ENCODE measurements at places on chromosomes 4 and X.
A peak's percentile ranks its signal among the peaks of the same experiment; 100 is the strongest.

GRCh38 chr4:90888571-90888970, 761.4 kb downstream of the CCSER1 start:
- DNase-seq, result no peak

DNA sequence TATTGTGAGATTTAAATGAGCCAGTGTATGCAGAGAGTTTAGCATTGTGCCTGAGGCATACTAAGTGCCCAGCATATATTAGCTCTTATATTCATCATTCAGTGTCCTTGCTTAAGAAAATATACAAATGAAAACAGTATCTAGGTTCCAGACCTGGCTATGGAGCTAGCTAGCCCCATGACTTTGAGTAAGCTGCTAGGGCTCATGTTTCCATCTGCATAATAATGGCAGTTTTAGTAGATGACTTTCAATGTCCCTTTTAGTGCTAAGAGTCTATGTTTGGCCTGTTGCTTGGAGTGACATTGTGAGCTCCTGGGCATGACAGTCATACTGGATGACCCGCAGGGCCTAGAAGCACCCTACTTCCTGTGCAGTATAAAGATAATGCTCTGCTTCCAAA, 435.3 kb downstream of the ZIC3 start:
- DNase-seq, result no peak

DNA sequence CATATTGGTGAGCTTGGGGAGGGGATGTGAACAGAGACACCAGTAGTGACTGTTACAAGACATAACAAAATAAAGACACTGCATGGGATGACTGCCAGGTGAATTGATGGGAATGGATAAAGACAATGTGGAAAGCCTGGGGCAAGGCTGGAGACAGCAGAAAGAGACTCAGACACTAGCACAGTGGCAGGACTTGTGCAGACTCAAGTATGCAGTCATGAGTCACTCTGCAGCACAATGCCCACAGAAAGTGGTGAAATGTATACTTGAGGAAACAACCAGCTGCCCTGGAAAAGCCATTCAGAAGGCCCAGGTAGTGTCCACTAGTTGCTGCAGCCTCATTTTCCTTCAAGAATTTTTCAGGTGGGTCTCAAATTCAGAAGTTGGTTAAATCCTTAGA, 452.3 kb downstream of the MID1IP1 start:
- DNase-seq, result no peak

DNA sequence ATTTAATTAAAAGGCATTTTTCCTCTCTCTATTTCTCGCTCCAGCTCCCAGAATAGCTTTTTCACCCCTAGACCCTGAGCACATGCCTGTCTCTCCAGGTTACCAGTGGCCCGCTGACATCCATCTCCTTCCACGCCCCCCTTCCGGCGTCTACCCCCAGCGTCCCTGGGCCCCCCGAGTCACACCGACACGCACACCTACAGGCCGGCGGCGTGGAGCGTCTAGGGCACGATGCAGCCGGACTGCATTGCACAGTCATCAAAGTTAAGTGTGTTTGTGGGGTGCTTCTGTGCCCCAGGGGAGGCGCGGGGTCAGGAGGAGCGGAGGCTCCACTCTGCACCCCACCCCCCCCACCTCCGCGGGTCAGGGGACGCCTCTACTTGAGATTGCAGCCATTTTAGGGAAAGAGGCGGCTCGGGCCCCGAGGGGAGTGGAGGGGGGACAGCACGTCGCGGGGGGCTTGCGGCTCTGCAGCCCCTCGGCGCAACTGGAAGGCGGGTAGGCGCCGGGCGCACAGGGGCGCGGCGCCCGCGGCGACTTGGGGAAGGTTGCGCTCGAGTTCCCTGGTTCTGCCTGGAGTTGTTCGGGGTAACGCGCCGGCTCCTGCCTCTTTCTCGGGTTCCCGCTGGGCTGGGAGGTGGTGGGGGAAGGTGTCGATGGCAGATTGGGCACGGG, 112.7 kb downstream of the DHX15 start:
- DNase-seq, result no peak

- DNase-seq, result no peak
Observed at GRCh38 chrX:124332481-124333424, at the start of gene TEX13D. TSS of gene TEX13D (plus strand) at chrX:124332660. CDS start at chrX:124332918, 258 bp downstream.

GRCh38 chr4:82372517-82373485, 990 bp downstream of the HNRNPD start:
- peak; percentile 52 for DNase-seq

GRCh38 chr4:2263926-2264321, 2.0 kb upstream of the MXD4 start:
- DNase-seq, result no peak

DNA sequence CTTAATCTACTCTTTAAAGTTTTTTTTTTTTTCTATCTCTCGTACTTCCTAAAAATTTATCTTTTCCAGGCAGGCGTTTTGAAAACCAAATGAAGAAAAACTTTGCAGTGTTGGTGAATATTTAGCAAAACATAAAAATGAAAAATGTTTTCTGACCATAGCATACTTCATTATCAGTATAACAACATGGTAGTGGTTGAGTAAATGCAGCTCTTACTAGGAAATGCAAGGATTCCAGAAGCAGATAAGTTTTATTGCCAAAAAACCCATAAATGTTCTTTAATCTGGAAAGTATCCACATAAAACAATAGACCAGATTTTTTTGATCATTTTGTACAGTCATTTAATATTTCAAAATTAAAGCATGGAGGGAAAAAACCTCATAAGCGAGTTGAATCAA, 136.9 kb upstream of the GUCY1A1 start:
- DNase-seq, result no peak
